CD4-positive, alpha-beta T cell treated with Interleukin-12 subunit alpha and Interleukin-12 subunit beta, for 1 hour (primary cell): ENCODE measurements at places on chromosomes 5 and 9.

- DNase-seq, result peak; percentile 53
Observed at GRCh38 chr5:144183254-144183889, 12.7 kb downstream of the KCTD16 start.

GRCh38 chr9:116372786-116373185 is 219.2 kb downstream of the PAPPA start:
- no peak for DNase-seq

DNA sequence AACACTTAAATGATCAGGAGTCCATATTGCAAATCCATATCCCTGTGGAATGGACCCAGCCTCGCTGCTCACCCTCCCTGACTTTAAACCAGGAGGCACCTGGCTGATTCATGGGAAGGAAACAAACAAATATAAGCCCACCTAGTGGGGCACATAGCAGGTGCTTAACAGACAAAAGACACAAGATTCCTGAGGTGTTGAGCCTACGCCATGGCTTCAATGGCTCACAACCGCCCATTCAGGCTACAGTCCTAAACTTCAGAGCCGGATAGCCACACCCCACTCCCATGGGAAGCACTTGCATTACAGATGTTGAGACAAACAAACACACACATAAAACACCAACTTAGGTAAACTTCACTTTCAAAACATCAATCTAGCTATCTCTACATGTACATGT is 359.9 kb downstream of the ICE1 start:
- DNase-seq, result no peak

GRCh38 chr9:116032683-116033440 is 120.7 kb upstream of the PAPPA start:
- no peak for DNase-seq

DNA sequence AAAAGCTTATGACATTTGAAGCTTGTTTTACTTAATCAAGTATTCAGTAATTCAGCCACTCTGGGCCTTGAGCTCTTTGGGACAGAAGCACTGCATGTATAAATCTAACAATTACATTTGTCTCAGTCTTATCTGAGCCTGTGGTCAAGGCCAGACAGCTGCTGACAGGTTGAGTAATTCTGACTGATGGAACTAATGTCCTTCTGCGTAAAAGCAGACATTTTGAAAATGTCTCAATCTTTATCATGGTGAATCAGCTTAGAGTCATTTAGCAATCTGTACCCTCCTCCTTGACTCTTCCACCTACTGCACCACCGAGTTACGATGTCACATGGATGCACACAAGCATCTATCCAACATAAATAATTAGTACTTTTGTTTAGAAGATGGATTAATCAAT is 400.0 kb downstream of the ARRDC3 start:
- no peak for DNase-seq

- DNase-seq, result no peak
Observed at GRCh38 chr9:10366171-10366779, 246.5 kb downstream of the PTPRD start.

DNA sequence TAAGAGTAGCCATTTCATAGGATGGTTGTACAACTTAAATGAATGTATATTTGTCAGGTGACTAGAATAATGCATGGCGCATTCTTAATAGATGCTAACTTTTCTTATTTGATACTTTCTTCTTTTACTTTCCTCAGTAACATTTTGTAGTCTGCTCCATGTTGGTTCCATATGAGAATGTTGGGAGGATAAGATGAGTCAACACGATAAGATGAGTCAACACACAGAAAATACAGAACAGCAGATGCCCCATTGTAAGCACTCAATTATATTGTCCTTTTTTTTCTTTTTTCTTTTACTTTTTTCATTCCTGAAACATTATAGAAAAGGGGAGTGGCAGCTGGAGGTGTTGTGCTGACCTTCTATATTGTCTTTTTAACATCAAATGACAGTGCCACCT is 92.3 kb upstream of the SPATA31C2 start:
- no peak for DNase-seq

DNA sequence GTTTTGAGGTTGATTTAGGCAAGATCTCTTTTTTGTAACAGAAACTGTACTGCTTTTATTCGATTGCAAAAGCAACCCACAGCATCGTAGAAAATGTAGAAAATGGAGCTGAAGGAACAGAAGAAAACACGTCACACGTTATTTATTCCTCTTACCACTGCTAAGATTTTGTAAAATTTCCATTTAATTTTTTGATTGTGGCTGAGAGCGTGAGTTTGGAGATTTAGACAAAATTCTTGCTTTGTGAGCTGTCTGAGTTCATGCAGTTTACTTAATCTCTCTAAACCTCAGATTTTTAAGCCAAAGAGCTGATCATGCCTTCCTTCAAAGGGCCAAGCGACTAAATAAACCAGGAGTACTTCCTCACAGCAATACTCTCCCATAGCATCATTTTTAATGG is 24.8 kb downstream of the DPYSL3 start:
- DNase-seq, result no peak

DNA sequence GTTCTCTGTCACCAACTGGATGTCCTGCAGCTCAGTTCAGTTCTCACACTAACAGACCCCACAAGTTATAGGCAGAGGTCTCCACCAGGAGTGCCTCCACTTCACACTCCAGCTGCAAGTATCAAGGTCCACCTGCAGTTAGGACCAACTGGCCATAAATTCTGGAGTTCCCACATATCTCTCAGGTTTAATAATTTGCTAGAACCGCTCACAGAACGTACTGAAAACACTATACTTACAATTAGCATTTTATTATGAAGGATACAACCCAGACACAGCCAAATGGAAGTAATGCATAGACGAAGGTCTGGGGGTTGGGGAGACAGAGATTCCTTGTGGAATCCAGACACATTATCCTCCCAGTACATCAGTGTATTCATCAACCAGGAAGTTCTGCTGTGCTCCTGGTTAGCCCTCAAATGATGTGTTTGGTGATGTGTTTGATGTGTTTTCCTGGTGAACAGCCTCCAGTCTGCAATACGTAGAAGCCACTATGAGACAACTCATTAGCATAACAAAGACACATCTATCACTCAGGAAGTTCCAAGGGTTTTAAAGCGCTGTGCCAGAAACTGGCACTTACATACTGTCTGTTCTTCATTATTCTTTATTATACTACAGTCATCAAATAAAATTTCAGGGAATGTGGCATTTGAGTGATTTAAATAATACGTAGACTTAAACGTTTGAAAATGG is 25.4 kb downstream of the OGN start:
- DNase-seq, result peak; percentile 7

DNA sequence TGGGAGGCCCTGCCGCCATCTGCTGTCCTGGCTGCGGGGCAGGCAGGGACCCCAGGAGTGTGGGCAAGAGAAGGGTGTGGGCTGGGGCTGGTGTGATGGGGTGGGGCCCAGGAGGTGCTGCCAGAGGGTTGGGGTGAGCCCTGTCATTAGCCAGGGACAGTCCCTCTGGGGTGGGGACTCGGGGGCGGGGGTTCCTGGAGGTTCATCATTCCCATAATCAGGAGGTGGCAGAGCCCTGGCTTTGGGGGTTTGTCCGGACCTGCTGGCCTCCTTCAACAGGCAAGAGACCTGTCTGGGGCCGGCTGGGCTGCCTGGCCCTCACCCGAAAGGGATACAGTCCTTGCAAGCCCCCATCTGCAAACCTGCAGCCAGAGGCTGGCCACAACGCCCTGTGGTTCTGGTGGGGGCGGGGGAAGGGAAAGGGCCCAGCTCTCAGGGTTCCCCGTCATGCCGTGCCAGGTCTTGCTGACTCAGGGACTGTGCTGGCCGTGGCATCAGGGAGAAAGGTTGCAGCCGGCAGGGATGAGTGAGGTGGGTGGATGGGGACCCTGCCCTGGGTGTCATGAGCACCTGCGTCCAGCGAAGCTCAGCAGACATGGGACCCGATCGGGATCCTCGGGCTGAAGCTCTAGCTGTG is 65.2 kb downstream of the MRPL36 start:
- DNase-seq, result no peak

GRCh38 chr5:26894719-26895263 is 143.6 kb downstream of the CDH9 start:
- DNase-seq, result no peak

- DNase-seq, result no peak
Observed at GRCh38 chr9:2907411-2907810, 63.5 kb upstream of the PUM3 start.
